Stimulated activated CD8-positive, alpha-beta memory T cell treated with anti-CD3 and anti-CD28 coated beads, Interleukin-4, amount 100 ng/mL, for 1 hour (primary cell): ENCODE measurements at places on chromosomes 7 and 10.

DNA sequence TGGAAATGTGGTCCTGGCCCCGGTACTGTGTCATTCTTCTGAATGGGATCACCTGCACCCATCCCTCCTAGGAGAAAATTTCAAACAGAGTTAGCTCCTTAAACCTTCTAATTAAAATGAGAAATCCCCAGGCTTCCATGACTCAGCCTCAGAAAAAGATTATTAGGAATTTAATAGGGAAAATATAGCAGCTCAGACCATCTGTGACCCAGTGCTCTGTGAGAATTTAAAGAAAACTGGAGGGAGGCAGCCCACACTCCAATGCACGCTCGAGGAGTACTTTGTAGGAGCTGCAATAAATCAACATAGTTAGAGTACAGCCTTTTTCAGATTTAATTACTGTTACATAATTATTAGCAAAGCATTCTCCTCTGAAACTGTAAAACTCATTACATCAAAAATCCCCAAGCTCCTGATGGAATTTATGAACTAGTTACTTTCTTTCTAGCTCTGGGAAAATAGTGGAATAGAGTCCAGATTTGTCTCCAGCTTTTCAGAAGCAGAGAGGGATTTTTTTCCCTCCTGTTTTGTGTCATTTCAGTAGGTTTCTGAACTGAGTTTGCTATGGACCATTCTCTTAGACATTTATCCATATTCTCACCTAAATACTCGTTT is 30.1 kb downstream of the NEUROD6 start:
- DNase-seq: no peak

GRCh38 chr10:67017218-67017617 is 91.4 kb downstream of the LRRTM3 start:
- no peak for DNase-seq

DNA sequence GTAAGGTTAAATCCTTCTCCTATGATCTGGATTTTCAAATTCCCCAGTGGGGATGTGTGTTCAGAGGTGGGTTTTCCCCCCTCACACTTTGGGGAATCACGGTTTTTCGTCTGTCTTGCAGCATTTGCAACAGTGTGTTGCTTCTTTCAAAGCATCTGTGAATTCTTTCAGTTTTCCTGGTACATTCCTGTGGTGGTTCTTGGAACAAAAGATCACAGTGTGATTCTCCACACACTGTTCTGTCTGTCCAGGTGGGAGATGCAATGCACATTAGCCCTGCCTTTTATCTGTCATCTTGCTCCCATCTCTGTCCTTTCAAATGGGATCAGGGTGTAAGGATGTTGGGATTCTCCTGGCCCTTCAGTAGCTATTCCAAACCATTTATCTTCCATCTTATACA is 11.8 kb downstream of the AGK start:
- no peak for DNase-seq

- DNase-seq: no peak
Measured at GRCh38 chr10:24453404-24453830, 244.5 kb downstream of the KIAA1217 start.

GRCh38 chr7:51187941-51188340 is 128.7 kb downstream of the COBL start:
- no peak for DNase-seq

GRCh38 chr10:84876116-84876999 is 548.0 kb downstream of the CCSER2 start:
- DNase-seq: no peak

DNA sequence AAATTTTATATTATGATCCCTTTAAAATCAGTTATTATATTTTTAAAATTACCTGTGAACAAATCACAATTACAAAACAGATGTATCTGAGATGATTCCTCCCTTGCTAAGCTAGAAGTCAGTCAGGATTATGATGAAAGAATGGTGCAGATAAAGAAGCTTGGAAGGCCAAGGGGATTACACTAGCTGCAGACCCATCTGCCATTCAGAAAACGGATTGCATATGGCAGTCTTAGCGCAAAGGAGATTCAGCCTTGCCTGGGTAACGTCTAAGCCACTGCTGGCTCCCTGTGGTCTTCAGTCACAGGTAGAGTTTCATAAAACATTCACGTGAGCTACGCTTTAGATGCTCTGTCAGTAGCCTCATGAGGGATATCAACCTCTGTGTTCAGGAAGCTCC is 222.2 kb downstream of the POU6F2 start:
- no peak for DNase-seq
